NCI-H510A treated with DMSO at 0.1 percent for 48 hours (cell line): ENCODE measurements at places on chromosomes 16 and 17.

- DNase-seq = no peak
Measured at GRCh38 chr17:74227271-74228080, 14.1 kb downstream of the TTYH2 start.

GRCh38 chr16:62156971-62157370 is 120.7 kb upstream of the CDH8 start:
- no peak for DNase-seq

GRCh38 chr16:58821886-58822285 is 87.8 kb upstream of the GOT2 start:
- DNase-seq = no peak

DNA sequence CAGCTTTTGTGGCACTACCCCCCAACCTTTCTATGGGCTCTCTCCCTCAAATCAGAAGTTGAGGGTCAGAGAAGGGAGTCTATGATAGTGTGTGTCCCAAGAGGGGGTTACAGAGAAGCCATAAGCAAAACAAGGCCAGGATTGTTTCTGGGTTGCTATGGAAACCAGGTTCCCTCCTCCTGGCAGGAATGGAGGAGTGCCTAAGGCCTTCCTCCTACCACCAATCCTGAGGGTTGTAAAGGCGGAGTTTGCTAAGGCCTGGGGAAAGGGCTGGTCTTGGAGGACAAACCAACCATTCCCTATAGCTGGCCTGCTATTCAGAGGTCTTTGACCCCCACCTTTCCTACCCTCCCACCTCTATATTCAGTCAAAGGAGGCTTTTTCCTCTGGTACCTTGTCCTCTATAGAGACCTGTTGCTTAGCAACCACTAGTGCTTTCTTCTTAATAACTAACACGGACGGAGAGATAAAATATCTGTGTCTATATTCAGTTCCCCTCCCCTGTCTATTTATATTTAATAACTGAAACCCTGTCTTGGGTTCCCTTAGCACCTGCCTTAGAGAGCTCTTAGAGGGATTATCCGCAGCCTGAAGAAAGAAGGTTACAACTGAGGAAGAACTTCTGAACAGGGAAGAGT is 43.4 kb downstream of the NEUROD2 start:
- DNase-seq = peak; percentile 20

GRCh38 chr16:19808061-19808641 is 76.5 kb downstream of the GPRC5B start:
- DNase-seq = no peak

GRCh38 chr17:49992191-49992932 is 2.7 kb downstream of the DLX3 start:
- DNase-seq = no peak

DNA sequence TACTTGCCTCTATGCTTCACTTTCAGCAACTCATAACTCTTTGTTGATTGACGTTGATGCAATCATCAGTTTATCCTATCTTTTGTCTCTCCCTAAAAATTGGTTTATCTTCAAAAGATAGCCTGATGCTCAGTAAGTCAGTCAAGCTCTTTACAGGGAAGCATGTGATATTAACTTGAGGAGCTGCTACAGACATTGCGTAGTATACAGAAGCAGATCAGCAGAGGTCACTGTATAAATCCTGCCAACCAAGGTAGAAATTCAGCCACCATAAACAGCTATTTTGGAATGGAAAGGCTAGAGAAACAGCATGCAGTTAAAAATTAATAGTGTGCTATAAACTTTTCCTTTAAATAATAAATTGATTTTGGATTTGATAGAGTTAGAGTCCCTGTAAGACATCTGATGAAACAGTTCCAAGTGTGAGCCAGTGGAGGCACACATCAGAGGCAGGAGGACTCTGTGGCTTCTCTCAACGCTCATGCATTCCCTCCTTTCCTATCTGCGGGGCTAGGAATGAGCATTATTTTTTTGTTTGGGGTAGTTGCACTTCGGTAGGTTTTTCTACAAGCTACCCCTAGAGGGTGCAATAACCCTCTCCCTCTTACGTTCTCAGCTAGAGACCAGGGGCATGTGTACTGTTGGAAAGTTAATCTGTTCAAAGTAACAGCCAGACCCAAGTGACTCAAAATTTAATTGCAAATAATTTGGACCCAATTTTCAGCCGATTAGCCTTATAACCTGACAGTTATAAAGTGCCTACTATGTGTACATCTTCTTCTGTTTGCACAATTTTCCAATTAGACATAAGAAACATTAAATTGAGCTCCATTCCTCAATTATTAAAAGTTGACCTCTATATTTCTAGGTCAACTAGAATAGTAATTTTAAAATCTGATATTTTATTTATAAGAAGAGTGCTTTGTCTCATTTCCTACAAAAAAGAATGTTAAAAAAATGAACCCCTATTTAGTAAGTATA is 647.7 kb upstream of the SOX9 start:
- DNase-seq = peak; percentile 78

GRCh38 chr17:39759204-39759603 is 21.5 kb downstream of the GRB7 start:
- no peak for DNase-seq

GRCh38 chr17:37833237-37833859 is 88.5 kb upstream of the HNF1B start:
- DNase-seq = no peak

DNA sequence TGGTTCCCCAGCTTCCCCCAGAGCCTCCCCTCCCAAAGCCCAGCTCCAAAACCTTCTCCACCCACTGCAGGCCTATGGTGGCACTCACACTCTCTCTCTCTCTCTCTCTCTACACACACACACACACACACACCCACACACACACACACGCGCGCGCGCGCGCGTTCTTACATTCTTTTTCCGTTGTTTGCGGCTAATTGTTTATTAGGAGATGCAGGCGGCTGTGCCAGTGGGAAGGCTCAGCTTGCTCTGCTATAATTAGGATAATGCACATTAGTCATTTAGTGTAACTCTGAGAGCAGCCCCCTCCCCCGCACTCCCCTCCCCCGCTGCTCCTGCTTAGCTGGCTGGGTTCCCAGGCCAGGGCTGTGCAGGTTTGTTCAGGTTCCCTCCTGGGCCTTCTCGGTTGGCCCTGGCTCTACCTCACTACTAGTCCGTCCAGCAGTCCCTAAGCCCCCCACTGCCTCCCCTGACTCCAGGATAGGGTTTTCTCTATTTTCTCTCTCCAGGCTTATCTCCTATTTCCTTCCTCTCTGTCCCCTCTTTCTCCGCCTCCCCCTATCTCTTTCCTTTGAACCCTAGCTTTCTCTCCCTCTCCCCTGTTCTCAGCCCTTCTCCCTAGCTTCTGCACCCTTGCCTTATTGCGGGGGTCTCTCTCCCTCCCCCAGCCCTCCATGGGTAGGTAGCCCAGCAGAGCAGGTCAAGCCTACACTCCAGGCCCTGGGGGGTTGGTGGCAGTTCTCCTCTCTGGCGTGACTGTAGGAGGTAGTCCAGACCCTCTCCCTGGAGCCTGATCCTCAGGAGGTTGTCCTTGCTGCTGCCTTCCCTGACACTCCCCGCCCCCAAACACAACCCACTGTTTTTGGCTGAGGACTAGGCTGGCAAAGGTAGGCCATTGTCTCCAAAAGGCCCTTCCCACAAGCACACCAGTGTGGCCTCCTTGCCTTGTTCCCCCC is 34.0 kb downstream of the TMEM132E start:
- no peak for DNase-seq
